ENCODE measurements at places on chromosomes 12 and 14. TPM values are rescaled to one million over a fixed set of nuclear protein-coding genes. Genes with fewer than 3 reads are reported as not detected.

The DRAM1 gene
- total RNA-seq, result 20.6 TPM

The CDCA3 gene
- total RNA-seq, result 31.7 TPM

The CISTR gene
- total RNA-seq, result not detected

The MYF6 gene
- 1.4 TPM for total RNA-seq

The IFNG-AS1 gene
- total RNA-seq, result not detected

The DLGAP5 gene
- total RNA-seq, result 58.8 TPM

The MORN3 gene
- total RNA-seq, result 0.80 TPM

The CDK4 gene
- 193 TPM for total RNA-seq

The TEP1 gene
- total RNA-seq, result 25.1 TPM

The BIN2 gene
- total RNA-seq, result 0.19 TPM

The PMCH gene
- not detected for total RNA-seq

The EXOC3L4 gene
- total RNA-seq, result 4.1 TPM

The GALNT6 gene
- 17.2 TPM for total RNA-seq

The RNF34 gene
- 44.3 TPM for total RNA-seq

The C12orf42 gene
- total RNA-seq, result not detected

GRCh38 chr12:22059976-22060647 is 14.1 kb downstream of the CMAS start:
- DNase-seq, result no peak

- DNase-seq, result no peak
Measured at GRCh38 chr12:78914859-78915331, 50.3 kb downstream of the SYT1 start.

DNA sequence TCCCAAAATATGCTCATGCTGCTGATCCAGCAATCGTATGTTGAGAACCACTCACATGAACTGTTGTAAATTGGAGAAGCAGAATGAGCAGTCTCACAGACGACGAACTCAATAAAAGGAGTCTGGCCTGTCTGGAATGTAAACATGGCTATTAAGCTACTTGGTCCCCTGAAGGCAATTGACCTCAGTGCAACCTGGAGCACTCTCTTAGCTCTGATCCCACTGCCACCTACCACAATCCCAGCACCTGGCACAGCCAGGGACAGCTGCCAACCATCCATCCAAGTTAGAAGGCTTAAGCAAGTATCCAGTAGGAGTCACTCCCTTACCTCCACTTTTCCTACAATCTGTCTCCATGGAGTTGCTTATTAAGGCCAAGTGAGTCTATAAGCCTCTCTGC is 406.9 kb upstream of the CLEC14A start:
- no peak for DNase-seq

- DNase-seq, result no peak
Measured at GRCh38 chr12:75378354-75378753, 12.5 kb upstream of the GLIPR1L2 start.

- peak; percentile 72 for DNase-seq
Measured at GRCh38 chr12:131950182-131950913, 606 bp downstream of the EP400 start.

DNA sequence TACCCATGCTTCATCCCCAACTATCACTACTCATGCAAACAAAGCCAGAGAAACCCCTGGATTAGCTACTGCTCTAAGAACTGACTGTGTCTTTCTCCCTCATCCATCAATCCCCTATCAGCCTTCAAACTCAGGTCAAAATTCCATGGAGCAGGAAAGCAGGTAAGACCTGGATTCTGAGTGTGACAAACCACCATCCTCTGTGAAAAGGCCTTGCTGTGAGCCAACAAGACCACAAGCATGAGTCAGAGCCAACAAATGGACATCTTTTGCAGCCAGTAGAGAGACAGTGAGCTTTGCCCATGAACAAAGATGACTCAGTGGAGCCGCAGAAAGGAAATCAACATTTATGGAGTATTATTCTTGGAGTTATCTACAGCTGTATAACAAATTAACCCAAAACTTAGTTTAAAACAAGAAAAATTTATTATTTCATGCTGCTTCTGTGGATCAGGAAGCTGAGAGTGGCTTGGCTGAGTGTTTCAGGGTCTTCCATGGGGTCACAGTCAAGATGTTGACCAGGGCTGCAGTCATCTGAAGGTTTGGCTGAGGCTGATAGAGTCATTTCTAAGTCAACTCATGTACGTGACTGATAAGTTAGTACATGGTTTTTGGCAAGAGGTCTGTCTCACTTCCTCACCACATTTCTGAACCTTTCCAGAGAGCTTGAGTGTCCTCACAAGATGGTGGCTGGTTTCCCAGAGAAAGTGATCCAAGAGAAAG is 61.1 kb downstream of the PITPNM2 start:
- no peak for DNase-seq

- DNase-seq, result no peak
Measured at GRCh38 chr14:41167040-41167439, 439.6 kb upstream of the LRFN5 start.

DNA sequence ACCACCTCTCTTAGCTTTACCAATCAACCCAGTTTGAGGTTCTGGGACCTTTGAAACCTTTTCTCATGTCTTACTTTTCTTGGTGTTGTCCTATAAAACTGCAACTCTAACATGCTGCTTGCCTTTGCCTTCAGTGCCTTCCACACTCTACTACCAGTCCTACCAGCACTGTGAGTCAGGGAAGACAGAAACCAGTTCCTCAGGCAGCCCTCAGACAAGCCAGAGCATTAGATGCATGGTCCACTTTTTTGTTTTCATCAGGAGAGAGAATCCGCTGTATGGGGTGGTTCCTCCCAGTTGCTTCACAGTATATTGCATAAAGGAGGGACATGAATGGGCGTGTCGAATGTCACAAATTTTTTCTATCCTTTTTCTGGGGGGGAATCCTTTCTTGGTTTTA is 17.3 kb upstream of the KLRB1 start:
- DNase-seq, result no peak

GRCh38 chr14:33848706-33849454 is 102.0 kb downstream of the EGLN3 start:
- no peak for DNase-seq

- DNase-seq, result no peak
Measured at GRCh38 chr12:131375261-131375971, 335.5 kb upstream of the SFSWAP start.

GRCh38 chr12:2177003-2177402 is 124.2 kb downstream of the CACNA1C start:
- no peak for DNase-seq

GRCh38 chr12:79776111-79776510 is 85.3 kb upstream of the PAWR start:
- DNase-seq, result no peak

DNA sequence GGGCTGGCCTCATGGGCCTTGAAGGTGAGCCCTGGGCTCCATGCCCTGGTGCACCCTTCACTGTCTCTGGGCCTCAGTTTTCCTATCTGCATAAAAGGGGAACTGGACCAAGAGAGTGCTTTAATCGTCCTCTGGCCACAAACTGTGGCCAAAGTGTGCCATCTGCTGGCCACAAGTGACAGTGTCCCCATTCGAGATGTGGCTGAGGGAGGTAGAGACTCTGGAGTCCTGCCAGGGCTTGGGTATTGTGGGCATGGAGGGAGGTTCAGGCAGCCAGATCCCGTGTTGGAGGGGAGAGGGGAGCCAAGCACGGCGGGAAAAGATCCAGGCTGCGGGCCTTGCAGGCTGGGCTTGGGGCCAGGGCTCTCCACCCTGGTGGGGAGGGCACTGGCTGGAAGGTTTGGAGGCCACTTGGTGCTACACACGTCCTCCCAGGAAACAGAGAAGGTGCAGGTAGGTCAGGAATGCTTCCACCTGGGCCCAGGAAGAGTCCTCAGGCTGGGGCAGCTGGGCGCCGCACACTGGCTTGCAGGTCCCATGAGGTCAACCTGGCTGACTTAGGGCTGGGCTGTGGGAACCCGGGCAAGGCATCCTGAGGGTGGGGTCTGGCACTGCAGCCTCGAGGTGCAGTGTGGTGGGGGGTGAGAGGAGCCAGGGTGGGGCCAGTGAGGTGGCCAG is 7.3 kb upstream of the KIF26A start:
- no peak for DNase-seq

- no peak for DNase-seq
Measured at GRCh38 chr14:69214393-69214792, 23.1 kb downstream of the EXD2 start.

- no peak for DNase-seq
Measured at GRCh38 chr12:10672231-10672868, 1.5 kb downstream of the STYK1 start.

DNA sequence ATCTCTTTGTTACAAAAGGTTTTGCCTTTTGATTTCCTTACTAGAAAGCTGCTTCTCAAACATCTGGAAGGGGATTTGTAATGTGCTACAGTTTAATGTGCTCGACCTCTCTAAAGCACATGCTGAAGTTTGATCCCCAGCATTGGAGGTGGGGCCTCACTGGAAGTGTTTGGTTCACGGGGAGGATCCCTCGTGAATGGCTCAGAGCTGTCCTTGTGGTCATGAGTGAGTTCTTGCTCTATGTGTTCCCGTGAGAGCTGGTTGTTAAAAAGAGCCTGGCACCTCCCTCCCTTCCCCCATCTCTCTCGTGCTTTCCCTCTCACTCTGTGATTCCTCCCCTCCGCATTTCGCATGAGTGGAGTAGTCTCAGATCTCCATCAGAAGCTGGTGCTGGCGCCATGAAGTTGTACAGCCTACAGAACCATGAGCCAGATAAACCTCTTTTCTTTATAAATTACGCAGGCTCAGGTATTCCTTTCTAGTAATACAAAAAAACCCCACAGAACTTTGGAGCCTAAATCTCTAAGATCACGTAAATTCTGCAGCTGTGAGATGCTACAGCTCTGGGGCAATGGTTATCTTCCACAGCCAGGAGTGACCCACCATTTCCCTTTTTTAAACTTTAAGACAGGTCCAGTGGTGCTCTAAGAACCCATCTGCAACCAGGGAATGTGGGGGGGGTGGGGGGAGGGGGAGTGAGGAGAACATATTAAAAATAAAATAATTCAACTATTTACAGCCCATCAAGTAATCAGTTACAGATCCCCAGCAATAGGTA is 214.4 kb downstream of the FOXN3 start:
- DNase-seq, result no peak

- no peak for DNase-seq
Measured at GRCh38 chr14:61749867-61750266, 12.4 kb upstream of the SNAPC1 start.

GRCh38 chr12:131229426-131230339 is 276.0 kb downstream of the ADGRD1 start:
- DNase-seq, result no peak

DNA sequence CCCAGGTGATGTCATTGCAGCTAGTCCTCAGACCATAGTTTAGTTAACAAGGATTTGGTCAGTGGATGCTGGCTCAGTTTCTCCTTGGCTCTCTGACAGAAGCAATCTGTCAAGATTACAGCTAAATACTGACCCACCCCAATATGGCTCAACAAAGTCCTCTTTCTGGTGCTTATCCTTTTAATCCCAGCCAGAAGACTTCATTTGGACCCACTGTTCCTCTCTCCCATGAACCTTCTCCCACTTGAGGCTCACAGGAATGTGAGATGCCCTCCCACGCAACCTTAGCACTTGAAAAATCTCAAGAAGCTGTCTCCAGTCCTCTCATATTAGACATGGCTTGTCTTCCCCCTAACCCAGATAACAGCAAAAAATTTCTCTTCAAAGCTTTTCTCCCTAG is 47.7 kb downstream of the C12orf50 start:
- no peak for DNase-seq

- DNase-seq, result no peak
Measured at GRCh38 chr14:83300476-83301064, 1766.9 kb upstream of the SEL1L start.

GRCh38 chr14:95151561-95151960 is 5.8 kb downstream of the DICER1 start:
- no peak for DNase-seq

GRCh38 chr12:67716817-67717216 is 68.3 kb downstream of the DYRK2 start:
- DNase-seq, result no peak

DNA sequence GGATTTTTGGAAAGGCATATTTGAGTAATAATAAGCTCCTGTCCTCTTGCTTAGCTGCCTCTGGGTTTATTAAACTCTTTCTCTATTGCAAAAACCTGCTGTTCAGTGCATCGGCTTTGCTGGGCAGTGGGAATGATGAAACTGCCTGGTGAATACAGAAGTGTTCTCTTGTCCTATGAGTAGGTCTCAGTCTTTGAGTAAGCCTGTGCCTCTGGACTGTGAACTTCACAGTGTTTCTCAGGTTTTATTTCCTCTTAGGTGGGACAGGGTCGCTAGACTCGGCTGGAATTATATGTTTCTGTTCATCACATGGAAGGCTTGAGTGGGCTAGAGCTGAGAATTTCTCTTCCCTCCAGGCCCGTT is 46.4 kb downstream of the CRADD start:
- no peak for DNase-seq

- DNase-seq, result no peak
Measured at GRCh38 chr14:56782711-56783110, 27.6 kb downstream of the OTX2 start.

DNA sequence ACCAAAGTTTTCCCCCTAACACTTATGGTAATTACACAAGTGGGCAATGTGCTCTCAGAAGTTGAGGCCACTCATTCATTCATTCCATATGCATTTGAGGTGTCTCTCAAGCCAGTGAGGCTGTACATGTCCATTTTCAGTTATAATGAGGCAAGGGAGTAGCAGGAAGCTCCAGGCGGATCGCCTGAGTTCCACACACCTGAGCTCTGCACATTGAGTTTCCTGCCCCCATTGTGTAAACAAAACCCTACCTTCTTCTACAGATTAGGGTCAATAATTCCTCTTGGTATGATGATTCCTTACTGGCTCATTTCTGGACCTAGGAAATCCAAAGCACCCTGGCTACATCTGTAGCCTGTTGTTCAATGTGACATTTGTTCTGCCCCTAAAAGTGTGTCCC is 555.3 kb downstream of the MED13L start:
- no peak for DNase-seq

- DNase-seq, result no peak
Measured at GRCh38 chr14:64467101-64467500, 1.8 kb downstream of the AKAP5 start.

DNA sequence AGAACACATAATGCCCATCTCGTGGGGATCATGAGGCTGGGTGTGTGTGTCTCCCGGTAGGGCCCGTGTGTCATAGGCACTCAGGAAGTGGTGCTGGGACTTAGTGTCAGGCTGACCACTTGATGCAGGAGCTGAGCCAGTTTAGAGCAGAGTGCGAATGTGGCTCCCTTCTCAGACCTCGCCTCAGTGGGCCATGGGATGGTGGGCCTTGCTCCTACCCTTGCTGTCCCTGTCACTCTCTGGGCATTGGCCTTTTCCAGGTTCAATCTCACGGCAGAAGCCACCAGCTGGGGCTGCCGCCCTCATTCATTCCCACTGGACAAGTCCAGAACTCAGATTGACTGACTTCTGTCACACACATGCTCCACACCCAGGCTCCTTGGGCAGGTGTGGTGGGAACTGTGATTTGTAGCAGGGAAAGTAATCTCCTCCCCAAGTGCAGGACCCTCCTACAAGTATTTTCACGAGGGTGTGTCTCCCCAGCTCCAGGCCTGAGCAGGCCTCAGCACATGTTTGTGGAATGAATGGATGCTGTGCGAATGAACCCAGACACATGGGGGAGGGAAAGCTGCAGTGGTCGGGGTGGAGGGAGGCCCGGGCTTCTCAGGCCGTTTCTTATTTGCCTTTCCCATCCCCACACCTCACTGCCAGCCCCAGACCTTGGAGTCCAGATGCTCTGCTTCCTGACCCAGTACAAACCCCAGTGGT is 54.9 kb downstream of the BEGAIN start:
- DNase-seq, result peak; percentile 54

GRCh38 chr14:99803803-99804202 is 10.6 kb downstream of the EML1 start:
- DNase-seq, result no peak

Data from type B pancreatic cell (in vitro differentiated cells).